ENCODE measurements at places on chromosomes 7 and 10.
A peak's percentile ranks its signal among the peaks of the same experiment; 100 is the strongest.

- DNase-seq, result no peak
Observed at GRCh38 chr7:23980081-23980480, 270.1 kb downstream of the STK31 start.

GRCh38 chr7:21429786-21430574, 2.1 kb downstream of the SP4 start:
- DNase-seq, result no peak

GRCh38 chr7:70208236-70209063, 610.2 kb downstream of the AUTS2 start:
- DNase-seq, result no peak

DNA sequence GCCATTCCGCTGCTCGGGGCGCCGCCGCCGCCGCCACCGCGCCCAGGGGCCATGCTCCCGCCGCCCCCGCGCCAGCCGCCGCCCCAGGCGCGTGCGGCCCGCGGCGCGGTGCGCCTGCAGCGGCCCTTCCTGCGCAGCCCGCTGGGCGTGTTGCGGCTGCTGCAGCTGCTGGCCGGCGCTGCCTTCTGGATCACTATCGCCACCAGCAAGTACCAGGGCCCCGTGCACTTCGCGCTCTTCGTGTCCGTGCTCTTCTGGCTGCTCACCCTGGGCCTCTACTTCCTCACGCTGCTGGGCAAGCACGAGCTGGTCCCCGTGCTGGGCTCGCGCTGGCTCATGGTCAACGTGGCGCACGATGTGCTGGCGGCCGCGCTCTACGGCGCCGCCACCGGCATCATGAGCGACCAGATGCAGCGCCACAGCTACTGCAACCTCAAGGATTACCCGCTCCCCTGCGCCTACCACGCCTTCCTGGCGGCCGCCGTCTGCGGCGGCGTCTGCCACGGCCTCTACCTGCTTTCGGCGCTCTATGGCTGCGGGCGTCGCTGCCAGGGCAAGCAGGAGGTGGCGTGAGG, 383 bp downstream of the MARVELD1 start:
- peak; percentile 59 for DNase-seq
